ENCODE measurements at places on chromosomes 6 and 20.

GRCh38 chr20:63295422-63295821 is 2.4 kb downstream of the COL20A1 start:
- no peak for ATAC-seq

GRCh38 chr6:149059557-149059956 is 258.0 kb upstream of the TAB2 start:
- ATAC-seq: no peak

DNA sequence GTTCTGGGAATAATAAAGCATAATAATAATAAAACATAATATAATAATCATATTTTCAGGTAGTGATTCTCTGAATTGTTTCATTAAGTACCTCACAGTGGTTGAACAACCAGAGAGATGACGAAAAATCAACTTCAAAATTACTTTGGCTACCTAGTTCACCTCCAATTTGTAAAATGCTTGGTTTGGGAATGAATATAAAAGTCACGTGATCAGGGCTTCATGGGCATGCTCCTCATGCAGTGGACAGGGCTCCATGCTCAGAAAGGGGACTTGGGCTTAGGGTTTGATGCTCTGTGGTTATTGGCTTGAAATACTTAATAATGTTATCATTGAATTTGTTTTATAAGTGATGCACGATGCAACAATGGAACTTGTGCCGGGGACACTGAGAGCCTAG is 58.2 kb downstream of the HAO1 start:
- no peak for ATAC-seq

GRCh38 chr6:54419885-54420284 is 111.6 kb downstream of the TINAG start:
- peak; percentile 87 for ATAC-seq

DNA sequence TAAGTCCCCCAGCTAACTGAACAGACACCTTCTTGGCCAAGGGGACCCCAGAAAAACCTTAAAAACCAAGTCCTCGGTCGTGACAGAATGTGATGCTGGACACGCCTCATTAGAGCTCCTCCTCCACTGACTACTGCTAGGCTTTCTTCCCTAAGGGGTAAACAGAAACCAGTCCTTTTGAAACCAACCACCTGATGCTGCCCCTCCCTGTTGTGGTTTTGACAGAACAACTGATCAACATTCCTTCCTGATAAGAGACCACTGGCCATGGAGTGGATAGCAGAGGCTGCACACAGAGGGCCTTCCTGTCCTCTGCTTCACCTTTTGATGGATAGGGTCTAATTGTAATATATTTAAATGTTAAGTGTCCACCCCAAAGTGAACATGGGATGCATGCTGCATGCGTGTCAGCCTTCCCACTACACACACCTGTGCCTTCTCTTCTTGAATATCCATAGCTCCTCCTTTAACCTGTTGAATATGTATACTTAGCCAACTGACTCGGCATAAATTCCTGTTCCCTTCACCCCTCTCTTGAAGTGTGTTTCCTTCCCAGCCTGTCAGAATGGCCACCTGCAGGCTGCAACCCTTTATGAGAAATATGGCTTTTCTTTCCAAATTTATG is 27.9 kb upstream of the SLC2A12 start:
- ATAC-seq: peak; percentile 85

DNA sequence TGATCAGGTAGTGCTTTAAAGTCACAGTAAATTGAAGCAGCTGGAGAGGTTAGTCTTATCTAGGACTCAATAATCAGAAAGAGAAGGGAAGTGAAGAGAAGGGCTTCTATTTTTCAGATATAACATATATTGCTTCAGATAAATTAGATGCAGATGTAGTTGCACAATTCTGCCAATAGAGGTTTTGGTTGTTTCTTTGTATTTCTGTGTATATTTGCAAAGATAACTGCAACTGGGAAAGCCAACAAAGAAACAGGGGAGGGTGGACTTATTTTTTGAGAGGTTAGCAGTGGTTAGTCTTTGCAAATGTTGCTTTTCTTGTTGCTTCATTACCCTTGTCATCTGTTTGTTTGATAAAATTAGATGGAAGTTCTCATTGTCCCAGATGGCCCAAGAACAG is 106.6 kb downstream of the ADGRG6 start:
- ATAC-seq: no peak

GRCh38 chr6:39062014-39062740 is 13.6 kb downstream of the GLP1R start:
- no peak for ATAC-seq

GRCh38 chr6:139027620-139028182 is 844 bp upstream of the ABRACL start:
- peak; percentile 30 for ATAC-seq

DNA sequence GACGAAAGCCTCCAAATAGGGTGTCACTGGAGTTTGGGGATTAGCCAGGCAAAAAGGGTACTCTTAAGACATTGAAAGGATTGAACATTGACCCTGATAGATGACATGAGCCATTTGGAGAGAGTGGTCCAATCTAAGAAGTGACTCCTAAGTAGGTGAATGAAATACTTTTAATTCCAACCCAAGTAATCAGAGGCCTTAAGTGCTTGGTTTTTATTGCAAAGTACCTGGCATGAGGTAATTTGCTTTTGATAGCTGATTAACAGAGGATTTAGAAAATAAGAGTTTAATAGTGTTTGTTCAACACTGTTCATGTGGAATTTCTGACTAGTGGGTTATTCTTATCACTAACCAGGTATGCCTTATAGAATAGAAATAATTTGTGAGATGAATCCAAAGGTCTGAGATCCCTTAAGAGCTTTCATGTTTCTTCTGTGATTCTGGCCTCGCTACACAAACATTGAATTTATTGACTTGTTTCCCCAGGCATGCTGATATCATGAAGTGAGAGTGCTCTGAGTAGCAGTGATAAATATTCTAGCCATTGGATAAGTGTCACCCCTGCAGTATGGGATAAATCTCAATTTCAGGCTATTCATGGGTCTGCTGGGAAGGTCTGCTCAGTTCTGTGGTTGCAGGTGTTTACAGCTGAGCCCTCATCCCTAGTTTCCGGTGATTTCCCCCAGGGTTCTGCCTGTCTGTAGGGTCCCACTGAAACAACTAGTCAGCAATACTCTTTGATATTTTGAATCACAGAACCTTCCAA is 6.5 kb downstream of the NCOA7 start:
- no peak for ATAC-seq

DNA sequence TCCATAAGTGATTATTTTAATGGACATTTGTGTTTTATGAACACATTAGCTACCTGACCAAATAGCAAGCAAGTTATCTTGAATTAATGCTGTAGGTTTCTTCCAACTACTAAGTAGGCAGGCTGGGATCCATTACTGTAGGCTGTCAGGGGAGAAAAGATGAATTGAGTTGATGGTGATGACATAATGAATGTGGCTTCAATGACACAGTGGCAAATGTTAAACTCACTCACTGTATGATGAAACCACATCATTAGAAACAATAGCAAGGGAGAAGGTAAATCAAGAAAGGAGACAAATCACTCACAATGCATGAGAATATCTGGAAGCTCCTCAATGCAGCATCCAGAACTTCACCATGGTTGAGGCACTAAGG is 529.7 kb upstream of the CITED2 start:
- ATAC-seq: no peak

- no peak for ATAC-seq
Observed at GRCh38 chr6:65450451-65450850, 256.6 kb downstream of the EYS start.

- peak; percentile 7 for ATAC-seq
Observed at GRCh38 chr6:137261361-137261760, 42.2 kb upstream of the IFNGR1 start.

- peak; percentile 32 for ATAC-seq
Observed at GRCh38 chr6:148747145-148747470, 278 bp downstream of the UST start.

GRCh38 chr6:158053377-158054313 is 72.0 kb downstream of the SYNJ2 start:
- no peak for ATAC-seq

GRCh38 chr6:125884634-125885371 is 71.8 kb upstream of the HINT3 start:
- ATAC-seq: no peak

GRCh38 chr20:47546184-47547033 is 44.7 kb downstream of the NCOA3 start:
- ATAC-seq: peak; percentile 82

GRCh38 chr20:44624743-44625271 is 26.7 kb downstream of the ADA start:
- no peak for ATAC-seq

DNA sequence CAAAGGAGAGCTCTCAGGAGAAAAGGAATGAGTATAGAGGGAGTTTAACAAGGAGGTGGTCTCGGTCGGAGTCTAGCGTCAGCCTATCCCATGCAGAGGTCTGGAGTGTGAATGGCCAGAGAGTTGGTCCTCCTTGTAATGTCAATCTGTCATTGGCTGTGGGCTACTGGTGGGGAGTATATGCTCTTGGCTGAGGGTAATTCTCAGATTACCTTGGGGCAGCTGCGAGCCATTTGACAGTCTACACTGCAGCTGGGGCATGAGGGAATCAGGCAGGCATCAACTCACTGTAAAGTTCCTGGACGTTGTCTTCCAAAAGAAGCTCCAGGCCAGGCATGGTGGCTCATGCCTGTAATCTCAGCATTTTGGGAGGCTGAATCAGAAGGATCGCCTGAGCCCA is 48.1 kb downstream of the EBF4 start:
- no peak for ATAC-seq

- ATAC-seq: no peak
Observed at GRCh38 chr6:109062767-109063352, 31.8 kb downstream of the SESN1 start.

DNA sequence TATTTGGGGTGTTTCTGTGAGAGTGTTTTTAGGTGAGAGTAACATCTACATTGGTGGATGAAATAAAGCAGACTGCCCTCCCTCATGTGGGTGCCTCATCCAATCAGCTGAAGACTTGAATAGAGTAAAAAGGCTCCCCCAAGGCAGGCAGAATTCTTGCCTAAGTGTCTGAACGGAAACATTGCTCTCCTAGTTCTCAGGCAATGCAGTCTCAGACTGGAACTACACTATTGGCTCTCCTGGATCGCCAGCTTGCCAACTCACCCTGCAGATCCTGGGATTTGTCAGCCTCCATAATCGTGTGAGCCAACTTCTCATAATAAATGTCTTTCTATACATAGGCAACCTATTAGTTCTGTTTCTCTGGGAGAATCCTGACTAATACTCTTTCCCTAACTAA is 5.5 kb upstream of the TMEM170B start:
- no peak for ATAC-seq

DNA sequence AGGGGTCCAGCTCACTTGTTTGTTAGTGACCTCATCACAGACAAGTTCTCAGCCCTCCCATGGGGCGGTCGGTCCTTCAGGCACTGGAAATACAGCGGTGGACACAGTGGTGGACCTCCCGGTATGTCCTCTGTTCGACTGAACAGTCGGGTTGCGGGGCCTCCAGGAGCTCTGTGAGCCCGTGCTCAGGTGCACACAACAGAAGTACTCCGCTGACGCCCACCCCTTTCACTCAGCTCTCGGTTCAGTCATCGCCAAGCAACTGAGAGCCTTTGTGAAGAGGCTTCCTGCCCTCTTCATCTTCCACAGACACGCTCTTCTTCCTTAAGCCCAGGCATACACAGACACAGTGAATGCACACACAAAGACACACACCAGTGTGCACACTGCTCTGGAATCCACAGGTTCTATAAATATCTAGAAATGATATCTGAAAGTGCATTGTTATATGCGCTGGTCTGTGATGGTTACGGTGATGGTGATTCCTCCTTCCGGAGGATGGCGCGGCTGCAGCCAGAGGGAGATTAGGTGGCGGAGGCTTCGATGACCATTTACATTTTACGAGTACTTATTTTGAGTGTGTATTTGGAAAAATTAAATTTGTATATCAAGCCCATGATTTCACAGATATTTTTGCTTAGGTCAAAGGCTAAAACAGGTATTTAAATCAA is 46.8 kb upstream of the BHLHE23 start:
- ATAC-seq: no peak

DNA sequence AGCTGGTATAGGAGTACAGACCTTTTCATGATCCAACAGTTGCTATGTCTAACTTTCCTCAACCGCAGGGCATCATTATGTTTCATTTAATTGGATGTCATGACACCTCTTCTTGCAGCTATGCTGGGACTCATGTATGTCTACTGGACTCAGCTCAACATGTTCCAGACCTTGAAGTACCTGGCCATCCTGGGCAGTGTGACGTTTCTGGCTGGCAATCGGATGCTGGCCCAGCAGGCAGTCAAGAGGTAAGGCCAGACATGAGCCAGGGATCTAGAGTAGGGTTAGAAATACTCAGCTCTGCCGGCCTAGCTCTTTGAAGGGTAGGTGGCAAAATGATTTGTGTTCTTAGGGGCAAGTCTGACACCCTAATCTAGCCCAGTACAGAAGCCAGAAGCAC is 25.2 kb downstream of the GHRH start:
- ATAC-seq: no peak

- ATAC-seq: no peak
Observed at GRCh38 chr6:105445481-105445880, 42.6 kb upstream of the PREP start.

Measured in esophagus mucosa (tissue), 1 donor.